Left ventricle myocardium inferior (tissue), 1 donor: ENCODE measurements at places on chromosomes 5 and 9. TPM values are rescaled to one million over a fixed set of nuclear protein-coding genes. Genes with fewer than 3 reads are reported as not detected.

Gene MAN2A1
- total RNA-seq, result 9.2 TPM

Gene DPYSL3
- total RNA-seq, result 20.7 TPM

Gene TAS2R1
- total RNA-seq, result not detected

DNA sequence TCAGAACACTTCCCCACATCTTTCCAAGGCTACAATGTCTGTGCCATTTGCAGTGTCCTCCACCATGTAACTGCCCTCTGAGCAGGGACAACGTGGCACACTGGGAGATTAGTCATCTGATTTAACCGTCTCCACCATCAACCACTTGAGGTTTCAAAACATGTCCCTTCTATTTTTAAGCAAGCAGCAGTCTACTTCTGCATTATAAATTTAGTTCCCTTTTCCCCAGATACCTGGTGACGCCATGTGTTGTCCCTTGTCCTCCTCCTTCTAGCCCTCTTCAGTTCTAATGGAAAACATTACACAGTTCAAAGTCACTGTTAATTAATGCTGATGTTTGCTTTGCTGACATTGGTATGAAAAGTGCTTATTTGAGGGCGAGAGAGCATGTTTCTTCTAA, 52.8 kb downstream of the ATP10B start:
- no peaks in the 10 kb centered on the region for H3K4me1 ChIP-seq
- no peak overlapping the region for H3K4me3 ChIP-seq
- no peaks in the 10 kb centered on the region for H3K27me3 ChIP-seq
- no peak overlapping the region for H3K27ac ChIP-seq
- no peak for DNase-seq

Gene MYMK
- not detected for total RNA-seq

DNA sequence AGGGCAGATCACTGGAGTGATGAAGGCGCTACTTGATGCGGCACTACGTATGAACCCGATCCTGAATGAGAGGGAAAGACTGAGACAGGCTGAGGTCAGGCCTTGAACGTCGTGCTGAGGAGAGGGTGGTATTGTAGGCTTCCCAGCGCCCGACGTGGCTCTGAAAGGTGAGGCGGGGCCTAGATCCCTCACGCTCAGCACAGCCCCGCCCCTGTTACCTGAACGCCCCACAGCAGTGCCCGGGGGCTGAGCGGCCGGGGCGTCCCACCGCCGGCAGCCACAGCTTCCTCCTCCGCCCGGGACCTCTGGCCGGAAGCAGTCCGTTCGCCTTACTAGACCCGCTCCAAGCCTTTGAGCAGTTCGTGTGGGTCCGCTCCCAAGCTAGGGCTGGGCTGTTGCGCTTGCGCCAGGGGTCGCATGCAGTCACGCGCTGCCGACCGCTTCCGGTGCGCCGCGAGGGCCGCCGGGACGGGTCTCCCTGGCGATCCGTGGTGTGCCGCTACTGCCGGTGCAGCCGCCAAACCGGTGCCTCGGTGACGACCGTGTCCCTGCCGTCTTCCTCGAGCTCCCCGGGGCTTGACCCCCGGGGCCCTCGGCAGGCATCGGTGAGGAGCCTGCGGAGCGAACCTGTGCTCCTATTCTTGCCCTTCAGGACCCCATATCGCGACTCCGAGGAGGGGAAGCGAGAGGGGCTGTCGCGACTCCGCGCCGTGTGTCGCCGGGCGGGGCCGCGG, at the start of the genes HMGXB3 and TIGD6:
Gene HMGXB3, plus strand, starts transcription at position 484 of the 734 bp plus-strand sequence. CDS start 4,114 bp downstream, outside the sequence.
Gene TIGD6, minus strand, starts transcription at position 399 of the 734 bp plus-strand sequence. CDS start 4,306 bp downstream, outside the sequence.
- H3K4me1 ChIP-seq, result peaks cover 50% of the 10 kb centered on the region
- no peaks in the 10 kb centered on the region for H3K27me3 ChIP-seq
- H3K27ac ChIP-seq, result peak within 1 kb of the TSS; percentile 95
- H3K4me3 ChIP-seq, result peak within 1 kb of the TSS; percentile 97
- peak; percentile 92 for DNase-seq

DNA sequence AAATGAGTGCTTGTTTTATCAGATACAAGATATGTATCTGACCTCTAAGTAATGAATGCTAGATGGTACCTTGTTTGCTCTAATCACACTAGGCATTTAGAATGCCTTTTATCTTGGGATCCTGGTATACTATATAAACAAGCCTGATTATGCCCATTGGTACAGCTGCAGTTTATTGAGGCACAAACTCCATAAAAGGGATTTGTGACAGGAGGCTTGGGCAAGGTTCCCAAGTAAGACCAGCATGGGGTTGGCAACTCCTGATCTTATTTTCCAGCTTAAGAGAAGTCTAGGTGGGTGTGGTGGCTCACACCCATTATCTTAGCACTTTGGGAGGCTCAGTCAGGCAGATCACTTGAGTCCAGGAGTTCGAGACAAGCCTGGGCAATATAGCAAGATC, 93.9 kb upstream of the DMRT1 start:
- peaks cover 51% of the 10 kb centered on the region for H3K36me3 ChIP-seq
- no peak overlapping the region for H3K4me3 ChIP-seq
- peaks cover 80% of the 10 kb centered on the region for H3K4me1 ChIP-seq
- peak overlapping the region; percentile 94 for H3K27ac ChIP-seq
- H3K27me3 ChIP-seq, result no peaks in the 10 kb centered on the region
- DNase-seq, result no peak

Gene OR1Q1
- total RNA-seq, result not detected

GRCh38 chr5:39498278-39498952, 73.6 kb upstream of the DAB2 start:
- no peak overlapping the region for H3K27ac ChIP-seq
- no peak overlapping the region for H3K4me3 ChIP-seq
- H3K36me3 ChIP-seq, result no peaks in the 10 kb centered on the region
- DNase-seq, result no peak
- H3K4me1 ChIP-seq, result peaks cover 32% of the 10 kb centered on the region

- no peaks in the 10 kb centered on the region for H3K36me3 ChIP-seq
- H3K27ac ChIP-seq, result no peak overlapping the region
- peaks cover 41% of the 10 kb centered on the region for H3K27me3 ChIP-seq
- no peak overlapping the region for H3K4me3 ChIP-seq
- DNase-seq, result no peak
- no peaks in the 10 kb centered on the region for H3K4me1 ChIP-seq
Measured at GRCh38 chr9:91914937-91915336, 35.1 kb downstream of the ROR2 start.

- peaks cover 64% of the 10 kb centered on the region for H3K4me1 ChIP-seq
- H3K27me3 ChIP-seq, result no peaks in the 10 kb centered on the region
- H3K27ac ChIP-seq, result peak overlapping the region; percentile 97
- H3K4me3 ChIP-seq, result no peak overlapping the region
- DNase-seq, result peak; percentile 55
Measured at GRCh38 chr5:55597014-55597981, 62.5 kb upstream of the PLPP1 start.

Gene DMGDH
- total RNA-seq, result 2.4 TPM

DNA sequence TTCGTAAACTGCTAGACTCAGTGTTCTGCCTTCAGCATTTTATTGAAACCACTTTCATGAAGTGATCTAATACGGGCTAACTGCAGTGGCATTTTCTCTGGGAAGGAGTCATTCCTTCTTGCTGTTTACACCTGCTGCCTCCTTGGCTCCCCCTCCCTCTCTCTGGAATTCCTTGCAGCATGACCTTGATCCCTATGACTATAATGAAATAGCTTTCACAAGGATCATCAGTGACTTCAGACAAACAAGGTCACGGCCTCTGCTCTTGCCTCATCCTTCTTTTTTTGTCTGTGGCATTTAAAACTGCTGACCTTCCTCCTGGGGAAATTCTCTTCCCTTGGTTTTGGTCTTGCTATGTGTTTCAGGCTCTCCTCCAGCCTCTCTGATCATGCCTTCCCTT, 90.2 kb downstream of the ZNF462 start:
- H3K36me3 ChIP-seq, result peaks cover 12% of the 10 kb centered on the region
- no peak overlapping the region for H3K27ac ChIP-seq

- no peaks in the 10 kb centered on the region for H3K27me3 ChIP-seq
- DNase-seq, result no peak
- peak overlapping the region; percentile 88 for H3K27ac ChIP-seq
- no peak overlapping the region for H3K4me3 ChIP-seq
- peaks cover 63% of the 10 kb centered on the region for H3K4me1 ChIP-seq
Measured at GRCh38 chr9:70588999-70589398, 174.5 kb upstream of the KLF9 start.
